ENCODE measurements at places on chromosomes 12 and 14.

DNA sequence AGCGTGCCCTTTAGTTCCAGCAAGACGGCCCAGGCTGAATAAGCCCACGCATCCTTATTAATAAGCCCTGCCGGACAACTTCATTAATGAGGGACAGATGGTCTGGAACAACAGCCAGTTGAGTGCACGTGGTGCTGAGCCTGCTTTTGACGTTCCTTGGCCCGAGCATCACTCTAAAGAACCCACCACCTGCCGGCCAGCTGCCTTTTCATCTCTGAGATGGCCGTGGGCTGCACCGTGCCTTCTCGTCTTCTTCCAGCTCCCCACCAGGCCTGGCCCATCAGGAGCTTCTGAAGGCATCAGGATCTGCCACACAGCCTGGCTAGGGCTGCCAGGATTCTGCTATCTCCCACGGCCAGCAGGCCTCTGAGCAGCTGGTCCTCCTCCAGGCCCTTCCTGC lies 80.0 kb downstream of the AACS start:
- no peak for DNase-seq

GRCh38 chr14:64845878-64846277 lies 33.8 kb downstream of the SPTB start:
- no peak for DNase-seq

DNA sequence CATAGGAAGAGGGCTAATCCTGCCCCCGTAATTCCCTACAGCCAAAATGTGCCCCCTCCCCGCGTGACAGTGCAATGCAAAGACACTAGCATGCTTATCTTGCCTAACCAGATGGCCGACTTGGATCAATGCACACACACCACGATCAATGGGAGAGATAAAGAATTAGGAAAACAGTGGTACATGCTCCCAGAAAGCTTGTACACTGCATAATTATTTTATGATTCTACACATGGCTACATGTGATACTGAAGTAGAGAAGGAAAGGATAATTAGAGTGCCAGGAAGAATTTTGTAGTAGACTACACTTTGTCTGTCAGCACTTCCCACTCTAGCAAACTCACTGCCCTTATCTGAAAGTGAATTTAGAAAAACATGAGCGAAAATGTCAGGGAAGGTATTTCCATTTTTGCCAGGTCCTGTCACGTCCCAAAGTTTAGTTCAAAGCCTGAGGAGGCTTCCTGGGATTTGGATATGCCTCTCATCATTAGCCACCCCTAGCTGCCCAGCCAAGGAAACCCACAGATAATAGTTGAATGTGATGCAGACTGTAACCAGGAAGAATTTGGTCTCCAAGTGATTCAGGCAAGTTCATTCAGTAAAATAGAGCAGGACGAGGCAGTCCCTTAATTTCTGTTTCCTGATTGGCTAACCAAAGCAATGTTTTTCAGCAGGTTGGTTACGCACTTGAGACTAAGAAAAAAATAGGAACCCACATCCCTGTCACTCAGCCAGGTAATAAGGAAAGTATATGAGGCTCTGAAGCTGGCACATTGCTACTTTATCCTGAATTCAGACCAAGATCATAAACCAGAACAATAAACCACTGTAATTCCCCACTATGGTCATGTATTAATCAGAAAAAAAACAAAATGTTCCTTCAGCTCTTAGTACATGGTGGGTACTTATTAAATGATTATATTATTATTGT lies 199.6 kb upstream of the OTX2 start:
- DNase-seq = no peak

GRCh38 chr14:69101331-69101826 lies 51.5 kb downstream of the DCAF5 start:
- DNase-seq = no peak

GRCh38 chr12:3727877-3728632 lies 24.9 kb downstream of the CRACR2A start:
- DNase-seq = no peak

GRCh38 chr14:34931206-34931605 lies 51.6 kb upstream of the SRP54 start:
- no peak for DNase-seq

- no peak for DNase-seq
These were observed at the start of gene GPR68 for GRCh38 chr14:91244501-91244901. TSS of gene GPR68 (minus strand) at chr14:91244704. CDS start at chr14:91235050, 9,654 bp downstream.

DNA sequence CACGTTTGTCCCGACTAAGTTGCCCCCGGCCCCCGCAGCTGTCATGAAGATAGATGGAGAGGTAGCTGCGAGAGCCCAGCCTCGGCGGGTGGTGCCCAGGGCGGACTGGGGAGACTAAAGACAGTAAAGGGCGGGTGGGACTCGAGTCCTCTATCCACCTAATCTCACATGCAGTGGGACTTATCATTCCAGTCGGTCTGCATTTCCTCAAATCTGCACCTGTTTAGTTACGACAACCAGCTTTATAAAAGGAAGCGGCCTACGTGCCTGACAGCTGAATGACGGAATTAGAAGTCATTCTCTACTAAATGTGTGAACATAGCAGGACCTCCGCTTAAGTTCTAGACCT lies 109.8 kb upstream of the EGLN3 start:
- DNase-seq = no peak

GRCh38 chr12:116123451-116124258 lies 153.8 kb downstream of the MED13L start:
- no peak for DNase-seq

GRCh38 chr14:67464377-67464776 lies 24.1 kb downstream of the TMEM229B start:
- DNase-seq = no peak

DNA sequence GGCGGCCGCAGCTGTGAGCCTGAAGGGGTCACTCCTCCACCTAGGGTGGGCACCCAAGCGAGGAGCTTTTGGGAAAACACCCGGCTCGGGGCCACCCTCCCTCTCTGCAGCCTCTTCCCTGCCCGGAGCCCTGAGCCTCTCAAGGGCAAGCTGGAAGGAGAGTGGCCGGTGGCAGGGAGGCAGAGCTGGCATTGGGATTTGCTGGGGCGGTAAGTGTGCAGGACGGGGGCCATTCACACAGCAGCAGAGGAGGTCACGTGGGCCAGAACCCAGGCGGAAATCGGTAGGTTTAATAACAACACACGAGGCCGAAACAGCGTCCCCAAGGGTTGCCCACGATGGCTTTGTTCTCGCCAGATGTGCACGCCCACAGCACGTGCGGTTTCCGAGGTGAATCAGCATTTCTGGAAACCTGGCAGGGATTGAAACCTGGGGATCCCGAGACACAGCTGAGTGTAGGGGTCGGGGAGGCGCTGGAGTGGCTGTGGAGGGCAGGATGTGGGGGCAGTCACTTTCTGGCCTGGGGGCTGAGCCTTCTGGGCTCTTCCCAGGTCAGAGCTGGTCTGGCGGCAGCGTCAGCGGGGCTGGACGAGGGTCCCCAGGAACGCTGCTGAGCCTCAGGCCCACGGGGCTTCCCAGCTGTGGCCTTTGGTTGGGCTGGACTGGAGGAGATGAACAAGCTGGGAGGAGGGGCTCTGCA lies 23.5 kb downstream of the NOC4L start:
- DNase-seq = no peak

- DNase-seq = no peak
These were observed 127.9 kb upstream of the DYRK2 start for GRCh38 chr12:67520606-67521005.

DNA sequence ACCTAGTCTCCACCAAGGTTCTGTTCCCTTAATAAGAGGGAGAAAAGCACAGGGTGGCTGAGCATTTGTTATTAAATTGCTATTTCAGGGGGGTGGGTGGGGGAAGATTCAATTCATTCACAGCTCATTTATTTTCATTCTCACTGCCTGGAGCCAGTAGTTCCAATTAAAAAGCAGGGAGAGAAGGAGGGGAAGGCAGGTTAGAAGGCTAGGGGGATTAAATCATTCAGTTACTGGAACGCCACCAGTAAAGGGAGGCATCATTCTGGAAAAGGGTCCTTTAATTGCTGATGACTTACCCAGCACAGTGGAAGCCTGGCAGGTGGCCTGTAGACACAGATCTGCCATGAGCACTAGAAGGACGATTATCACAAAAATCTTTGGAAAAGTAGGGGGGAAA lies 47.4 kb downstream of the NIN start:
- DNase-seq = no peak

DNA sequence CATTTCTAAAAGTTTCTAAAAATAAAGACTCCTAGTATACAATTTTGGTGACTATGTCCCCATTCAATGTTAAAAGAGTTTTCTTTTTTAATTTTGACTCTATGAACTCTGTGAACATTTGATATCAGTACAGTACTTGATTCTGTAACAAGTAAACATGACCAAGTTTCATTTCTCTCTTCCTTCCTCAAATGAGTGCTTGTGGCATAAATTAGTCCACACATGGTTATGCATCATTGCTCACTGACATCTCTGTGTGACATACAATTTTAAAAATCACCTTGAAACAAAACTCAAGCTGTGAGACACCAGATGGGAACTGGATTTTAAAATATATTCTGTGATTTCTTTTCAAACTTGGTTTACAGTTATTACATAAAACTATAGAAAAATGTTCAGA lies 253.9 kb upstream of the MDGA2 start:
- no peak for DNase-seq

GRCh38 chr12:116887244-116887643 lies 6.0 kb upstream of the HRK start:
- no peak for DNase-seq

DNA sequence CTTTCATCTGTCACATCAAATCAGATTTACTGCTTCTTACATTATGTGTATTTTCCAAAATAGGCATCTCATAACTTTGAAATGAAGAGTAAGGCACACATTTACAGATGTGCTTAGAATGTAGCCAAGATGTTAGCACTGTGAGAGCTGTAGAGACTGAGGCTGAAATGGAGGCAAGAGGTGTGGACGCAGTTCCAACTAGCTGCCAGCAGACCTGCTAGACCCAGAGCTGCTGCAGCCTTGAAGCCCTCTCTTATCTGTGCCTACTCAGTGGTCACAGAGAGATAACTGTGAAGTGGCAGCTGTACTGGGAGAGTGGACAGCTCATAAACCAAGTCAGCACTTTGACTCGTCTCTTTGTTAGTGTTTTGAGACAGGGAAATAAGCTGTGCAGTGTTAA lies 470.9 kb downstream of the CCER1 start:
- DNase-seq = no peak

DNA sequence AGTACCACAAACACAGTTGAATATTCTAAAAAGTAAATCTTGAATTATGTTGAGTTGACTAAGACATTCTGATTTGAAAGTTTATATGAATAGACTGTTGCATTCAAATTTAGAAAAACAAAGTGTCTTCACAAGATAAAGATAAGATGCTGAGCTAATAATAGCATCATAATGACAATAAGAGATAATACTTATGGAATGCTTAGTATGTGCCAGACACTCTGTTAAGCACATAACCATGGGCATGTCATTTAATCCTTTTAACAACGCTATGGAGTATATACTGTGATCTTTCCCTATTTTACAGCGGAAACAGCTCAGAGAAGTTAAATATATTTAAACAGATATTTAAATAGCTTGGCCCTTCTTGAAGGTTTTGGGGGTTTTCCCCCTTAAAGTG lies 163.4 kb downstream of the SRGAP1 start:
- no peak for DNase-seq

GRCh38 chr12:52820521-52820920 lies 6.6 kb upstream of the KRT4 start:
- DNase-seq = no peak

DNA sequence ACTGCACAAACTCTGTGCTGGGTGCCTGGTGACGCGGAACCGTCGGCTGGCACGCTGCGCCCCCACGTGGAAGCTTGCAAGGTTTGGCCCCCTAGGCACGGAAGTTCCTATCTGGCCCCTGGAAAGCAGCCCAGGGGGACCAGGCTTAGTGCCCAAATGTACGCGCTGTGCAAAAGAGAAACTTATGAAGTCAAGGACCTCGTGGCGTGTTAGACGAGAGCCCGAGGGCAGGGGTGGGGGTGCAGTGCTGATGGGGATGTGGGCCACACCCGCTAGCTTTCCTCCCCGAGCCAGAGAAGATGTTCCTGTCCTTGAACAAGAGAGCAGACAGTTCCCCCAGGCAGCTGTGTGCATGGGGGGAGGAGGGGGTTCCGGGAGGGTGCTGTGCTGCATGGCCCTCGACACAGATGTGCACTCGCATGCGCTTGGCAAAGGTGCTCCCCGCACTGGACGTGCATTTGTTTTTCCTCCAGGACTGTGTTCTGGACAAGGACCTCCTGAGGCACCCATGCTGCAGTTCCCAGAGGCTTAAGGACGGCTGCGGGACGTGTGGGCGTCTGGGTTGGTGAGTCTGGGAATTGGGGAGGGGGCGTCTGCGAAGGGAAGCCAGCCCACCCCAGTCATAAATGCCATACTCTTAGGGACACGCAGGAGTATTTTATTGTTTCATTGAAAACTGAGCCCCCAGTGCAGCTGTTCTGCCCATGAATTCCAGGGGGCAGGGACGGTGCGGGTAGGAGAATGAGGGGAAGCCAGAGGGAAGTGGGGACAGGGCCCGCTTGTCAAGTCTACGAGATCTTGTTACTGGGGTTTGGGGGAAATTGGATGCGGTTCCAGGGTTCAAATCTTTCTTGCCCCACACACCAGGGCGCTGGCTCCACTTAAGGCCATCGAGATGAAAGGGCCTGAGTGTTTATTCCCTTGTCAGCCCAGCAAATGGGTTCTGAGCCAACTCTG lies 80.0 kb downstream of the NTF3 start:
- DNase-seq = no peak

DNA sequence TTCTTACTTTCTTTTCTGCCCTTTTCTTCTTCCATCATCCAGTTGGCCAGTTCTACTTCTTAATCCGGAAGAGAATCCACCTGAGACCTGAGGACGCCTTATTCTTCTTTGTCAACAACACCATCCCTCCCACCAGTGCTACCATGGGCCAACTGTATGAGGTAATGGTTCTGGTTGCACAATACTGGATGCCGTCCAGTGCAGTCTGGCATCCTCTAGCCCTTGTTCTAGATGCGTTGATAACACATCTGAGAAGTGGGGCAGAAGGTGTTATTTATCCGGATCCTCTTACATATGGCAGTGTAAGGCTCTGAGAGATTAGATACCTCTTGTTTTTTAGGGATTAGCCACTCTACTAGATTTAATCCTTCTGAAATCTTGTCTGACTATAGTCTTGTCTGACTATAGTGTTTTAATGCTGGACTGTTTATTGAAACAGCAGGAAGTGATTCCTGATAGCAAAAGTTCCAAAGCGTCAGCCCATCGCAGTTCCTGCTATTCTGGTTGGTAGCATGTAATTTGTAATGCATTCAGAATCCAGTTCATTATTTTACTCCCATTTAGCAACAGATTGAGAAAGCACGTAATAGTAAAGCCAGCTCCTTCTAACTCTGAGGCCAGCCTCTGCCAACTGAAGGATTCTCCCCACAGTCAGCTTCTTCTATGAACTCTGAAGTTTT lies 7.9 kb downstream of the GABARAPL1 start:
- no peak for DNase-seq

DNA sequence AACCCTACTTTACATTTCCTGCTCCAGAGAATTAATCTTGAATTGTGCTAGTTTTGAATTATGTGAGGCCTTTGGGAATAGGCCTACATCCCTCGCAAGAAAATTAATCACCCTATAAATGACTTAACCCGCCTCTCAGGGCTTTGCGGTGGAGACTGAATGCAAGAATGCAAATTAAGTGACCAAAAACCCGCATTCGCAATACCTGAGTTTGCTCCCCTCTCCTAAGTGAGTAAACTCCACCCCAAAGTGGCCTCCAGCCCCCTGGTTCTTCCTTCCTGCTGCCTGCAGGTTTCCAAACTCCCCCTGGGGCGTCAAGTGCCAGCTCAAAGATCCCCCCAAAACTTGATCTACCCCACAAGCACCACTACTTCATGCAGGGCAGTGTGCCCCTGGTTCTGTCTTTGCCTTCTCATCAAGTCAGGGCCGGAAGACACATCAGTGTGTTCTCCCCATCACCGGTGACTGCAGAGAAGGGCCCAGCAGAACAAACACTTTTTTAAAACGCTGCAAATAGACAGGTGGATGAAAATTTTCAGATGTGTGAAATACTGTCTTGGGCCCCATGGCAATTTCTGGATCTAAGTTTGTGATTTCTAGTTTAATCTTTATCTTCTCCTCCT lies 644.7 kb downstream of the VRK1 start:
- DNase-seq = no peak

All from effector CD8-positive, alpha-beta T cell (primary cell).